ENCODE measurements at places on chromosomes 2 and 18. TPM values are rescaled to one million over a fixed set of nuclear protein-coding genes. Genes with fewer than 3 reads are reported as not detected.

GRCh38 chr2:158902005-158902398 lies 66.4 kb upstream of the TANC1 start:
- no peak for DNase-seq
- H3K27me3 ChIP-seq, result no peaks in the 10 kb centered on the region
- H3K4me1 ChIP-seq, result no peaks in the 10 kb centered on the region
- no peaks in the 10 kb centered on the region for H3K36me3 ChIP-seq

GRCh38 chr2:232999354-232999753 lies 13.7 kb downstream of the NGEF start:
- no peak overlapping the region for H3K27ac ChIP-seq
- no peaks in the 10 kb centered on the region for H3K27me3 ChIP-seq

- no peak overlapping the region for H3K4me3 ChIP-seq
- no peak overlapping the region for H3K27ac ChIP-seq
- H3K36me3 ChIP-seq, result no peaks in the 10 kb centered on the region
Measured at GRCh38 chr18:78769502-78770105, 210.0 kb upstream of the SALL3 start.

DNA sequence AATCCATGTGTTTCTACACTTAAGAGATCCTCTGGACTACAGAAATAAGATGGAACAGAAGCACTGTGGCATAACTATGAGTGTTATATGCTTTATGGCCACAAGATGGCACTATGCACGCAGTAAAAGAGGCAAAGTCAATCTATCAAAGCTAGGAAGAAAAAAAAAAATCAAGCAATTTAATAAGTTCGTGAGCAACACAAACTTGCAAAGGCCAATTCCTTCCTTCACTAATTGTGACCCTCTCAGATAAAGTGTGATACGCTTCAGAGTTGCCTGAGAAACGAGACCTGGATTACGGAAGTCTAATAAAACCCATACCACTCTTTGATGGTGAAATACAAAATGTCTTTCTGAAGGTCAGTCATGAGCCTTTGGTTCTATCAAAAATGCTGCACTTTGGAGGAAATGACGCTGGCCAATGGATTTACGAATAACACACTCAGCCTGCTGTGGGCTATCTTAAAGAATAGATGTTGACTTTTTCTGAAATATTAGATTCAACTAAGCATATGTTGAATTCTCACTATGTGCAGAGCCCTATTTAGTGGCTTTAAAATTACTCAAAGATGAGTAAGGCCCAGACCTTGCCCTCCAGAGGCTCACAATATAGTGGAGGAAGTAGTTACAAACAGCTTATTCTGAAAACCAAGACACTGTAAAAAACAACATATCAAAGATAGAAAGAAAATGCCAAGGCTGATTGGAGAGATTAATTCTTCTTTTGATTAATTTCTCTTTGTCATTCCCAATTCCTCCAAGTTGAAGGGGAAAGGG lies 35.5 kb upstream of the TTR start:
- no peak overlapping the region for H3K27ac ChIP-seq
- H3K4me3 ChIP-seq, result no peak overlapping the region
- no peaks in the 10 kb centered on the region for H3K36me3 ChIP-seq
- H3K27me3 ChIP-seq, result no peaks in the 10 kb centered on the region

DNA sequence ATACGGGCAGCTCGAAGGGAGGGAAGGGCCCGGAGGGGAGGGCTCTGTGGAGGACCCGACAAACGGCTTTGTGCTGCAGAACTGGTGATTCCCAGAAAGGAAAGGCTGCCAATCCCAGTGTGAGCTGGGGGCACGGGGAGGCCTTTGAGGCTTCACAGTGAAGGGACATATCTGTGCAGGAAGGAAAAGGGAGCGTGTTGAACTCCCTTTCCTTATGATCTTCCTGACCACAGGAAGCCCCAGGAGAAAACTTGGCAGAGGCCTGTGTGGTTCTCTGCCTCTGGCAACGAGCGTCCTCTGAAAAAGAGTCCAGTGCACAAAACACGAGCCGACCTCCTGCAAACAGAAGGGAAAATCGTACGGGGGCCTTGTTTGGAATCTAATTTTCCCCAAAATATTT lies 683.5 kb upstream of the SALL3 start:
- H3K36me3 ChIP-seq, result no peaks in the 10 kb centered on the region
- H3K27ac ChIP-seq, result no peak overlapping the region
- no peaks in the 10 kb centered on the region for H3K4me1 ChIP-seq
- H3K27me3 ChIP-seq, result no peaks in the 10 kb centered on the region

DNA sequence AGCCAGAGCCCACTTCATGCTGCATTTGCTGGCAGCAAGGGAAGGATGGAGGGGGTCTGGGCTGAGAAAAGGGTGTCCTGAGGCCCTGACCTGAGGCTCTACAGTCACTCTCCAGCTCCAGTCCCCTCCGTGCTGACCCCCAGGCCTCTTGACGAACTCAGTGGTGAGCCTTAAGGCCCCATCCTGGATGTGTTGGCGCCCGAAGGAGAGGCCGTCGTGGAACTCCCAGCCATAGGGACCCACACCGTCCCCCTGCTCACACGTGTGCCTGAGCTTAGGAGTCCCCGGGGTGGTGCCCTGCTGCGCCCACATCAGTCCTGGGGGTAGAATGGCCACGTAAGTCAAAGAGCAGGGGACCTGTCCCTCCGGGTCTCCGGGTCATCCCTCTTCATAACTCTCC lies 776 bp downstream of the MOGS start:
- peaks cover 16% of the 10 kb centered on the region for H3K4me1 ChIP-seq
- H3K4me3 ChIP-seq, result peak overlapping the region; percentile 94
- H3K27ac ChIP-seq, result peak overlapping the region; percentile 85
- no peaks in the 10 kb centered on the region for H3K27me3 ChIP-seq
- H3K36me3 ChIP-seq, result no peaks in the 10 kb centered on the region

KDM3A gene
- 24.2 TPM for total RNA-seq

STK16 gene
- total RNA-seq, result 15.1 TPM

WNT10A gene
- not detected for total RNA-seq
